ENCODE measurements at places on chromosomes 3 and 15. TPM values are rescaled to one million over a fixed set of nuclear protein-coding genes. Genes with fewer than 3 reads are reported as not detected.

DNA sequence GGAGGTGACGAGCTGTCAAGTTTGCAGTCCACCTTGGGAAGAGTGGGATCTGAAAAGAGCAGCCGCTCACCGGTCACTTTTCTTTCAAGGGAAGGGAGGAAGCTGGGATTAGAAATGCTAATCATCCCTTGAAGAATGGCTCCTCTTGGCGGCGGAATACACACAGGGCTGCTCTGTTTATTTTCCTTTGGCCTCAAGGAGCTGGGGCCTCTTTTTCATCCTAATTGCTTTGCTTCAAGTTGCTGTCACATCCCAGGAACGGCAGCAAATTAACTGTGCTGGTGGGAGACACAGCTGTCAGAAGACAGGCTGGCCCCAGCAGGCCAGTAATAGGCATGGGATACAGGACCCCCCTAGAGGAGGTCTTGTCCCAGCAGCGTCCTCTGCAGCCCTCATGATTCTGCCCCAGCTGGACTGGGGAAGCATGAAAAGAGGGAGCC is 6.7 kb downstream of the KBTBD13 start:
- DNase-seq: peak; percentile 37

Gene C2CD4B
- total RNA-seq: not detected

Gene ZNF619
- total RNA-seq: 1.3 TPM

Gene KCNH8
- not detected for total RNA-seq

Gene ARHGEF26
- total RNA-seq: 0.88 TPM

DNA sequence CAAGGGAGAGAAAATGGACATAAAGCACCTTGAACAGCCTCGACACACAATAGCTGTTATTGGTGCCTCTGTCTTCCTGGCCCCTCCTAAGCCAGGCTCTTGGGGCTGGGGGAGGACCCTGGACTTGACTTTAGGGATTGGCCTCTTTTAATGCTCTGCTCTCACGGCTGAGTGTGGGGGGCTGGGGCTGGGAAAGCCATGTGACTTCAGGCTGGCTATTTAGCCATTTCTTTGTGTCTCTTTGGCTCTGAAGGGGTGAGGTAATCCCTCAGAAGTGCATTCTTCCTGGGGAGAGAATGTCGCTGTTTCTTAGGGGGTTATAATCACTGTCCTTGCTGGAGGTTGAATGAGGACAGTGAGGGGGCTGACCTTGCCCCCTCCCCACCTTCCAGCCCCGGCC is 26.2 kb downstream of the MAGEF1 start:
- no peak for DNase-seq

Gene LMCD1
- total RNA-seq: 28.6 TPM

DNA sequence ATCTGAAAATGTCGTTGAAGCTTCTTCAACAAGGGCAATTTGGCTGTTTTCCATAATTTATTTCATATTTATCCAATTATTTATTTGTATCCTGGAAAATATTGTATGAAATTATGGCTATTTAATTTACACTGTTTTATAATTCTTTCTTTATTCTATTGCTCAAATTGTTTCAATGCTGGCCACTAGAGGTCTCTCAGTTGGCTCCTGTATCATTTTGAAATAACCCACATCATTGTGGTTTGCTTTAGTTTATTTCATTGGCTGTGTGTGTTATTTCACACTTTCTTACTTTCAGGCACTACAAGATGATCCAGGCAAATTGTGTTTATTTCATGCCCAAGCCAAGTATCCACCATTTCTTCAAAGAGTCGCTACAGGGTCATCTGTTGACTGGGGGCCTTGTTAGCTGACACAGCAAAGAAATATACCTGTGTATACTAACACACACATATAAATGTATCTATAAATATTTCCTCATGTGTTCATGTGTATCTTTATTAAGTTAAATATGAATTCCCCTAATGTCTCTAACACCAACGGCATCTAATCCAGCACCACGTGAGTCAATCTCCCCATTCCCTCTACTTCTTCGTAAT is 86.2 kb downstream of the NPAP1 start:
- DNase-seq: peak; percentile 4

Gene SLC28A1
- total RNA-seq: not detected

GRCh38 chr3:144241404-144241803 is 269.8 kb downstream of the DIPK2A start:
- no peak for DNase-seq

- no peak for DNase-seq
These were observed 15.9 kb downstream of the TBL1XR1 start for GRCh38 chr3:177181418-177181817.

DNA sequence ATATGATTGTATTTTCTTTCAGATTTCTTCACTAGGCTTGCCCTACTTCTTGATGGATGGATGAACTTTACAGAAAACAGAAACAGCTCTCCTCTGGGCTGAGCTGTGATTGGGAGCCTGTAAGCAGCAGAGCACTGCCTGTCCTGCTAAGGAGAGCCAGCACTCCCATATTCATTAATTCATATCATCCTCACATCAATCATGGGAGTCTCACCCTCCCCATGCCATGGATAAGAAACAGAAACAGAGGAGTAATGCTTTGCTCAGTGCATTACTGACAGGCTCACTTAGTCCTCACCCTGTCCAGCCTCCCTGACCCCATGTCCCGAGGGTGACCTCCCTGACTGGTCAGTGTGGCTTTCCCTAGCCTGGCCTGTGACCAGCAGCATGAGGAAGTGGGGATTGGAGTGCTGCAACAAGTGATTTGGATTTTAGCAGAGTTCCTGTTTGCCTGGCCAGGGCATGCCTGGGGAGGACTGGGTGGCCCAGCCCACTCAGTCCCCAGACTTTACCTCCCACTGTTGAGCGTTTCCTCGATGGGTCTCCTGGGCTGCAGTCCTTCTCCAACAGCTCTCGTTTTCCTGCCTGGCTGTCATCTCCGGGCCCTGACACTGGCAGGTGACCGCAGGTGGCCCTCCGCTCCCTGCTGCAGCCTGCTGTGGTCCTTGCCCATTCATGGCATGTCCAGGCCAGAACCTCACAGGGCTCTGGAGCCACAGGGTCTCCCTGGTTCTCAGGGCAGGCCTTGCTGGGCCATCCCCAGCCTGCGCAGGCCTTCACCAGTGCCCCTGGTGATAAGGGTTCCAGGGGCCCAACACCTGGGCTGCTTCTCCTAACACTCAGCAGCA is 1.3 kb upstream of the TMIE start:
- no peak for DNase-seq

Gene VPS18
- total RNA-seq: 20.5 TPM

DNA sequence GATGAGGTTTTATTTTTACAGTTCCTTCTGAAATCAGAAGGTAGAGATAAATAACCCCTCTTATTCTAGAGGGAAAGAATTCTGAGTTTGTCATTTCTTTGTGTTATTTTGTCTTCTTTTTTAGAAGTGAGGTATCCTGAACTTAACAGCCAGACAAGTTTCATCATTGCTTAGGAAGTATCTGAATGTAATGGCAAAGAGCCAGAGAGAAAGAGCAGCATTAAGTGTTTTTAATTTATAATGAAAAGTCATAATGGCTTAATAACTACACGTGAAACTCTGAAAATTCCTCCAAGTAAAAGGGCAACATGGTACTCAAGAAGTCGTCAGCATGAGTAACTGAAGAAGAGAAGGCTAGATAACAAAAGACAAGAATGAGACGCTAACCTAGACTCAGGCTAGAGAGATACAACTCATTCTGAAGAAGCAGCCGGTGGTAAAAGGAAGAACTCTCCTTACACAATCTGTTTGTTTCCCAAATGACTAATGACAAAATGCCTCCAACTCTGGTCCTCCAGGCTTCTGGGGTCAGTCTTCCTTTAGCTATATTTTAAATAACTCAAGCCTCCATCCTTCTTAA is 116.2 kb upstream of the NECTIN3 start:
- no peak for DNase-seq

Gene ADAMTS17
- not detected for total RNA-seq

Gene DGKG
- 16.4 TPM for total RNA-seq

GRCh38 chr3:139482206-139482605 is 5.9 kb upstream of the RBP2 start:
- DNase-seq: no peak

Data from Caki2 (cell line).